ENCODE measurements at places on chromosomes 16 and 17. TPM values are rescaled to one million over a fixed set of nuclear protein-coding genes. Genes with fewer than 3 reads are reported as not detected.

GRCh38 chr17:610276-610675 lies 104.4 kb downstream of the VPS53 start:
- no peak for DNase-seq

GRCh38 chr17:63364944-63365343 lies 81.2 kb downstream of the CYB561 start:
- no peak for DNase-seq

DNA sequence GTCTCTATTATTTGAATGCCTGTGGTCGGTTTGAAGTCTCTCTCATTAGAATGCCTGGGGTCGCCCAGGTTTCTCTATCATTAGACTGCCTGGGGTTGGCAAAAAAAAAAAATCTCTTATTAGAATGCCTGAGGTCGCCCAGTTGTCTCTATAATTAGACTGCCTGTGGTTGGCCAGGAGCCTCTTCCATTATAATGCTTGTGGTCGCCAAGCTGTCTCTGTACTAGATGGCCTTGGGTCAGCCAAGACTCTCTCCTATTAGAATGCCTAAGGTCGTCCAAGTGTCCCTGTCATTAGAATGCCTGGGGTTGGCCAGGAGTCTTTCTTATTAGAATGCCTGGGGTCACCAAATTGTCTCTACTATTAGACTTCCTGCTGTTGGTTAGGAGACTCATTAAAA lies 2228.4 kb downstream of the TP53TG3F start:
- no peak for DNase-seq

- DNase-seq, result no peak
Observed at GRCh38 chr17:1347589-1348323, 52.3 kb downstream of the YWHAE start.

DNA sequence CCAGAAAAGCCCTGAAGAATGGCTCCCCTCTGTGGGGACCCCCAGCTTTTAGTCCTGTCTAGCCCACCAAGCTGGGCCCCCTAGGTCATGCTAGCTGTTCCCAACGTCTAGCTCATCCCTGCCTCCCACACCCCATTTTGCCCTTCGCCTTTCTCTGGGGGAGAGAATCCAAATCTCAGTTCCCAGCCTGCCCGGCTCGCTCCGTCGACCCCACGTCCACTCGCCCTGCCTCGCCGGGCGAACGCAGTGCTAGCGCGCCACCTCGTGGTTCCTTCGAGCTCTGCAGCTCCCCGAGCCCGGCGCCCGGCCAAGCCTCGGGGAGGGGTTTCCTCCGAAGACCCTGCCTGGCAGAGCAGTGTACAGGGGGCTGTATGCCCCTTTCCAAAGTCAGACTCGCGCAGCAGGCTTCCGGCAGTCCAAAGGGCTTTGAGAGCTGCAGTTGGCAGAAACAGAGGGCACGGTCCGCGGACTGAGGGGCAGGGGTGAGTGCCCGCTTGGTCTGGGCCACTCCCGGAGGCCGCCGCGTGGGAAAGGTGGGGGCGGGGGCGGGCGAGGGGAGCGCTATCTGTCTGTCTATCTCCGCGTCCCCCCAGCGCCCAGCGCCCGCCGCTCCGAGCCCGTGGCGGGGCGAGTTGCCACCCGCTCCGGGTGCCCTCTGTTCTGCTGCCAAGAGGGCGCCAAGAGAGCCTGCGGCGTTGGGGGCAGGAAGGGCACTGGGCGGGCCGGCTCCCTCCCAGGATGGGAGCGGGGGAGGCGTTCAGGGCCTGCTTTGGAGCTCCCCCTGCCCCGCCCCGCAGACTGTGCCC lies 1.7 kb upstream of the DLX3 start:
- peak; percentile 64 for DNase-seq

- no peak for DNase-seq
Observed at GRCh38 chr17:34156741-34157589, 98.1 kb upstream of the CCL2 start.

Gene ETV4
- 126 TPM for total RNA-seq

Gene CBX4
- total RNA-seq, result 5.7 TPM

DNA sequence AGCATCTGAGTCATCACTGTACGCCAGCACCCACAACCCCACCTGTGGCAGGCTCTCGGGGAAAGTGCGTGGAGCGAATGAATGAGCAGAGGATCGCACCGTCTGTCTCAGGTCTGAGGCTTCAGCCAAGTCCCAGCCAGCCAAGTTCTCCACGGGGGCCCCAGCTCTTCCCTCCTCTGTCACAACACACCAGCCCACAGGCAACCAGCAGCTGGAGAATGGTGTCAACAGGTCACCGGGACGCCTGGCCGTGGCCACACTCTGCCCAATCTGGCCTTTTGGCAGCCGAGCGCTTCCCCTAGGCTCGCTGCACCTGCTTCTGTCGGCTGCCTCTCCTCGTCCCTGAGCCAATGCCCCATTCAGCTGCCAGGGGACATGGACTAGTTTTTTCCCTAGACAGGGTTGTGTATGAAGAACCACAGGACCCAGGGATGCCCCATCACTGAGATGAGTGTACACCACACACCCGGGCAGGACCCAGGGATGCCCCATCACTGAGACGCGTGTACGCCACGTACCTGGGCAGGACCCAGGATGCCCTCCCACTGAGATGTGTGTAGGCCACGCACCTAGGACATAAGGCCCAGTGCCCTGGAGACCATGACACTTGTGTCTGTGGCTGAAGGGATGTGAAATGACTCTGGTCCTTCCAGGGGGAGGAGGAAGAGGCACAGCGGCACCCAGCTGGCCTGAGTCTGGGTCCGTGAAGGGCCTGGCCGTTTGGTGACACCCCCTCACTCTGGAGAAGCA lies 52.8 kb downstream of the ABR start:
- no peak for DNase-seq

DNA sequence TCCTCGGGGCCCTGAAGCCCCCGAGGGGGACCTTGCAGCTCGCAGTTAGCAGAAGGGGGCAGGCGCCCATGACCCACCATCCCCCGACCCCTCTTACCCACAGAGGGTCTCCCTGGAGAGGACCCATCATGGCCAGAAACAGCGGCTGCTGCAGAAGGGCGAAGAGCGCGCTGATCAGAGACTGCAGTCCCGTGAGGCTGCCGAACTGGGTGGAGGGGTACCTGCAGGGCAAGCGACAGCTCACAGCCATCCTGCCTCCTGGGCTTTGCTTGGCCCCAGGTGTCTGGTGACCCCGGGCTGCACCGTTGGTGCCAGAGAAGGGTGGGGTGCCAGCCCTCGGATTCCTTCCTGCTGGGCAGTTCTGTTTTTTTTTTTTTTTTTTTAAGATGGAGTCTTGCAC lies 13.9 kb upstream of the PITPNA start:
- DNase-seq, result no peak

GRCh38 chr17:81257533-81257932 lies 18.4 kb downstream of the NDUFAF8 start:
- no peak for DNase-seq

GRCh38 chr16:17204644-17205043 lies 266.1 kb downstream of the XYLT1 start:
- DNase-seq, result no peak

DNA sequence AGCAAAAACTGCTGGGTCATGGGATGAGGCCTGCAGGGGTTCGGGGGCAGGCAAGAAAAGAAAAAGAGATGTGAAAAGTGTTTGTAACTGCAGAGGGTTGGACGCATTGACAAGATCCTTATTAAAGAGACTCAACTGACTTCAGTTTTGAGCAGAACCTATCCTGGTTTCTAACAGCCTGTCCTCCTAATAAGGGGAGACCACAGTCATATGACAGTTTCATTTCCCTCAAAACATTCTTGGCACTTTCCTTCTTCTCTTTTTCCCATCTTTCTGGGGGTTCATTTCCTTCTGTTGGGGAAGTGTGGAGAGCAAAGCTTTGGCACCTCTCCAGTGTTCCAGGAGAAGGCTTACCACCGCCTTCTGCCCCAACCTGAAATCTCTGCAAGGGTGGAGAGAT lies 118.5 kb downstream of the MAF start:
- no peak for DNase-seq

GRCh38 chr16:66899945-66900710 lies 18.6 kb downstream of the CDH16 start:
- DNase-seq, result peak; percentile 64

DNA sequence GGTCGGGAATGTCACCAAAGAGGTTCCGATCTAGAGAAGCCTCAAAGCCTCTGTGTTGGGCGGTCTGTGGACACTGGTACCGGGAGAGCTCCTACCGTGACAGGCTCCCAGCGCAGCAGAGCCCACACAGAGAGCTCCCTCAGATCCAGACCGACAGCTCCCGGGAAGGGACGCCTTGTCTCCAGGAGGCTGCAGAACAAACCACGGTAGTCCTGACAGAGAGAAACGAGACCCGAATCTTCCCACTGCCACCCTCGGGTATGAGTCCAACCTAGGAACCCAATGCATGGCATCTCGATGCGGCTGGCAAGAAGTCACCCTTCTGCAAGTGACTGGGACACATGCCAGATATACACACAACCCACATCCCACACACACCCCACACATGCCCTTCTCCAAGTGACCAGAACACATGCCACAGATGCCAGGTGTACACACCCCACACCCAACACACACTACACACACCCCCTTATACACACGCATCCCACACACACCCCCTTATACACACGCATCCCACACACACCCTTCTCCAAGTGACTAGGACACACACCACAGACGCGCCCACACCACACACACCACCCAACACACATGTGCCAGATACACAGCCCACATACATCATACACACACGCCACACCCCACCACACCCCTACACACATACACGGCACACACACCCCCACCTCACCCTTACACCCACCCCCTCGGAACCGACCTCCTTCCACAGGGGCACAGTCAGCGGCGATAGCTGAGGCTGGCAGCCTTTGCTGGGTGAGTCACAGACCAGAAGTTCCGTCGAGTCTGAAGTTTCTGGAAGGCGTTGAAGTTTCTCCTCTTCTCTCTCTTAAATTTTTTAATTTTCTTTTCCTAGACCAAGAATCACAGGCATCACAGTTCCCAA lies 15.9 kb upstream of the CYTH1 start:
- DNase-seq, result no peak

GRCh38 chr17:11645426-11645825 lies 47.2 kb downstream of the DNAH9 start:
- DNase-seq, result no peak

All from GM23338 (cell line).